ENCODE measurements at places on chromosomes 2 and 18. TPM values are rescaled to one million over a fixed set of nuclear protein-coding genes. Genes with fewer than 3 reads are reported as not detected.

DNA sequence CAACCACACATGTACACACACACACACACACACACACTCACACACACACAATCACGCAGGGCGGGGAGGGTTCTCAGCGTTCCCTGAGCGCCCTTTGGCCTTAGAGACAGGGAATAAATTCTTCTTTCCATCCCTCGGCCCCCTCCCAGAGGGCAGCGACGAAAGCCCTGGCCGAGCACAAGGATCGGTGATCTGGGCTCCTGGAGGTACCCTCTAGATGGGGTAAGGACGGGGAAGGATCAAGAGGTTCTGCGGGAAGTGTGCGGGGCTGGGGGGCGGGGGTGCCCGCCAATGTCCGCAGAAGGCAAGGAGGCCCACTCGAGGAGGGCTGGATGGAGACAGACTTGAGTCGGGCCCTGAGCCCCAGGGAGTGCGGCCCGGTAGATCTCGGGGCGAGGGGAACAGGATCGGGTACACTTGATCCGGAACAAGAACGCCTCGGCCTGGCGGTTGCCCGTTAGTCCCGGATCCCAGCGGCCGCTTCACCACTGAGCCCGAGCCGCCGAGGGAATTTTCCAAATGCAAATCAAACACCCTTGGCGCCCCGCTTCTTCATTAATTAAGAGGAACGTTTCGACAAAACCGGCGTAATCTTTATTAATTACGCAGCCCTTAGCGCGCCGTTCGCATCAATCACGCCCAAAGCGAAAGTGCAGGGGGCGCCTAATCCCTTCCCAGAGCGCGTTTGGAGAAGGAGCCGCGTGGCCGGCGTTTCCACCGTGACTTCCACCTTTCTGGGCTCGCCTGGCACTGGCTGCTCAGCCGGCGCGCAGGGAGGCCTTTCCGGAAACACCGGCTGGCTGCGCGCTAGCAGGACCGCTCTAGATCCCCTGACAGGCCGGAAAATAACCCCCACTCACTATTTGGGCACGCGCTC lies 7.0 kb upstream of the PAX3 start:
- no peaks in the 10 kb centered on the region for H3K36me3 ChIP-seq
- DNase-seq: no peak
- H3K27me3 ChIP-seq: peaks cover 96% of the 10 kb centered on the region

GRCh38 chr2:109513749-109514588 lies 99.8 kb downstream of the SEPTIN10 start:
- peak; percentile 60 for DNase-seq
- H3K4me1 ChIP-seq: no peaks in the 10 kb centered on the region
- H3K27me3 ChIP-seq: no peaks in the 10 kb centered on the region

DNA sequence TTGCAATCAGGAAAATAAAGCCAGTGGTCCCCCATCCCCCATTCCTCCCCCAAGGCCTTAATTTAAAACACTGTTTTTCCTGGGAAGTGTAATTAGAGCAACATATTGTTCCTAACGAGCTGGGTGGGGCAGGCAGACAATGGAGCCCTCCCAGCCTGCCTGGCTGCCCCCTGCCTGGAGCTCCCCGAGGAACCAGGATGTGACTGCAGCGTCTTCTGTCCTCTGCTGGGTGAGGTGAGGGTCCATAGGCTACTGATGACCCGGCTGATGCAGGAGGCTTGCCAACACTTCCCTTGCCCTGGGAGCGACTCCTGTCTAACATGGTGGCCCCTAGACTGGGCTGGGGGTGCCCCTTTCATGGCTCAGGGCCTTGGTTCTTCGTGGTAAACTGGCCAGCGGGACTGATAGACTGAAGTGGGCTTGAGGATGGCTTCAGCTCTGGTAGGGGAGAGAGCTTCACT lies 152.4 kb downstream of the DYSF start:
- peaks cover 11% of the 10 kb centered on the region for H3K4me1 ChIP-seq
- no peaks in the 10 kb centered on the region for H3K27me3 ChIP-seq
- no peak for DNase-seq
- H3K27ac ChIP-seq: no peak overlapping the region
- no peaks in the 10 kb centered on the region for H3K36me3 ChIP-seq
- H3K4me3 ChIP-seq: no peak overlapping the region

DNA sequence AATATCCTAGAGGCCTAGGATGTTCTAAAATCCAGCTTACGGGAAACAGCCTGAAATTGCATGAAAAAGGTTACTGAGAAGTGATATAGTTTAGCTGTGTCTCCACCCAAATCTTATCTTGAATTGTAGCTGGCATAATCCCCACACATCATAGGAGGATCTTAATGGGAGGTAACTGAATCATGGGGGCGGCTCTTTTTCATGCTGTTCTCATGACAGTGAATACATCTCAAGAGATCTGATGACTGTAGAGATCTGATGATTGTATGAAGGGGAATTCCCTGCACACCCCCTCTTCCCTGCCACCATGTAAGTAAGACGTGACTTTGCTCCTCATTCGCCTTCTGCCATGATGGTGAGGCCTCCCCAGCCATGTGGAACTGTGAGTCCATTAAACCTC lies 385.6 kb upstream of the ID2 start:
- H3K27ac ChIP-seq: no peak overlapping the region
- H3K36me3 ChIP-seq: no peaks in the 10 kb centered on the region
- H3K4me1 ChIP-seq: no peaks in the 10 kb centered on the region
- no peaks in the 10 kb centered on the region for H3K27me3 ChIP-seq
- no peak overlapping the region for H3K4me3 ChIP-seq

DNA sequence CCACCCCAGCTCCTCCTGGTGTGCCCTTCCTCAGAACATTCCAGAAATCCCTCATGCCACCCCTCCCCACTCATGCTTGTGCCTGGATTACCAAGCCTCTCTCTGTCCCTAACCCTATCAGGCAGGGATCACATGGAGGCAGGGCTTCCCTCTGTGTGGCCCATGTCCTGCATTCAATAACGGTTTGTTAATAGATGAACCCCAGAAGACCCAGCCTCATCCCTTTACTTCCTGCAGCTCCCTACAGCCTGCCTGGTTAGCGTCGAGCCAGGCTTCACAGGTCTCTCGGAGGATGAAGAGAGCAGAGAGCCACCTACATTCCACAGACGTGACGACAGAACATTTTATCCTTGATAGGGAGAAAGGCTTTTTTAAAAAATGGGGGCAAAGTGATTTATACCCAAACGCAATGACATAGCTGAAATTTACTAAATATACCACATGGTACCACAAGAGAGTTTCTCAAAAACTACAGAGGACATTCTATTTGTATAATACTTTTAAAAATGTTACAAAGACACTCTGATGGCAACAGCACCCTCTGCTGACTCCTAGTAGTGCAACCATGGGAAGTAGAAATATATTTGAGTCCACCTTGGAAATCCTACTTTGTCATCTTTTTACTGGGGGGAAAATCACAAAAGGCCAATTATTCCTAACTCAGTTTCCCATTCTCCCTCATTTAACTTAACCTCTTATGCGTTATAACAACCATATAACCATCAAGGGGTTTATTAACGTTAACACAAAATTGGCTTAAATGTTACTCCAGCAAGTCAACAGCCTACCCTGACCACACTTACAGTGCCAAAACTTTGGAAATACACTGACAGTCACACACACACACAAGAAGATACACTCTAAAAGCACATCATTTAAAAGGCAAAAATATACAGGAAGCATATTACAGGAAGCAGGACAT lies 30.7 kb downstream of the FBXO15 start:
- H3K36me3 ChIP-seq: no peaks in the 10 kb centered on the region
- DNase-seq: peak; percentile 4

Gene LIMS4
- total RNA-seq: 6.9 TPM

- peak; percentile 31 for DNase-seq
- no peak overlapping the region for H3K27ac ChIP-seq
- no peak overlapping the region for H3K4me3 ChIP-seq
- H3K36me3 ChIP-seq: no peaks in the 10 kb centered on the region
- H3K27me3 ChIP-seq: no peaks in the 10 kb centered on the region
Measured at GRCh38 chr2:49490710-49491109, 336.4 kb upstream of the FSHR start.

- H3K27me3 ChIP-seq: no peaks in the 10 kb centered on the region
- H3K4me1 ChIP-seq: no peaks in the 10 kb centered on the region
- no peaks in the 10 kb centered on the region for H3K36me3 ChIP-seq
- no peak for DNase-seq
- no peak overlapping the region for H3K4me3 ChIP-seq
Measured at GRCh38 chr2:185475914-185476313, 262.7 kb upstream of the FSIP2 start.

All from adrenal gland (tissue), 19 donors.